ENCODE measurements at places on chromosomes 13 and 19.
A peak's percentile ranks its signal among the peaks of the same experiment; 100 is the strongest.

DNA sequence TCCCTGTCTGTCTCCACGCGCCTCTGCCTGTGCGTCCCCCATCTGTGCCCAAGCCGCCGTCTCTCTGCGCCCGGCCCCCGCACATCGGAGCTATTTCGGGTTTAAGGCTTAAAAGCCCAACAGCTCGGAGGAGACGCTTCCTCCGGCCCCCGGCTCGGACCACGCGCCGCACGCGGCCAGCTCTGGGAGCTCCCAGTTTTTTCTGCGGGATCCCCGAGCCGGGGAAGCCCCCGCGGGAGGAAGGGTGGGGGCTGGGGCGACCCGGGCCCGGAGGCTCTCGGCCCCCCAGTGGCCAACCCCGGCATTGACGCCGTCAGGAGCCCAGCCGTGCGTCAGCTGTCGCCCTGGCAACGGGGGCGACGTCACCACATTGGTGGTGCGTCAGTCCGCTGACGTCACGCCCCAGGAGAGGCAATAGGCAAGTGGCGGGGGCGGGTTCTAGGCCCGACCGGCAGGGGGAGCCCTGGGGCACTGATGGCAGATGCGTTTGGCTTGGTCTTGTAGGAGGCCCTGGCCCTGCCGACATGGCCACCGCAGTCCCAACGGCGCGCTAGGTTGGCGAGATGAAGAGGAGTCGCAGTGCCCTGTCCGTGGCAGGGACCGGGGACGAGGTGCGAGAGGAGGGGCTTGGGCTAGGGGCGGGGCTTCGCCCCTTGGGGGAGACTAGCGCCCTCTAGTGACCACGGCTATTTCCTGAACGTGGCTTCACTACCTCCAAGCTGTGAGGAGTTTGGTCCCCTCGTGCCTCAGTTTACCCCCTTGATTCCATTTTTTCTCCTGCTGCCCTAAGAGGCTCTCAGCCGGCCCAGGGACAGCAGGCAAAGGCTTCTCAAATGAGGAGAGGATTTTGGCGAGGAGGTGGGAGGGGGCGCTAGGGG is 3.7 kb upstream of the PDE4A start:
- DNase-seq: peak; percentile 91

DNA sequence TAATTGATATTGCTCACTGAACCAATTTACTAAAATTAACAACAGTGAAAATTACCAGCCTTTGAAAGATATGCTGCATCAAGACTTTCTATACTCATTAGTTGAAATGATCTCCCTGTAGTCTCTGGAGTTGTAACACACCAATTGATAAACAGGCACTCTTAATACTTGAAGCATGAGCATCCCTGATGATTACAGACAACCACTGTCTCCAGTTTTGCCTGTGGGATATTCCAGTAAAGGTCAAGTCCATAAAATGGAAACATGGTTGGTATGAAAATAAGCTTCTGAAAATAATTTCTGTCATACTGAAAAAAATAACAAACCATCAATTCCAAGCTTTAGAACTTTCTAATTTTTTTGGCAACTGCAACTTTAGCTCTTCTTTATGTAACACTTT is 405.8 kb downstream of the SPRY2 start:
- DNase-seq: no peak

DNA sequence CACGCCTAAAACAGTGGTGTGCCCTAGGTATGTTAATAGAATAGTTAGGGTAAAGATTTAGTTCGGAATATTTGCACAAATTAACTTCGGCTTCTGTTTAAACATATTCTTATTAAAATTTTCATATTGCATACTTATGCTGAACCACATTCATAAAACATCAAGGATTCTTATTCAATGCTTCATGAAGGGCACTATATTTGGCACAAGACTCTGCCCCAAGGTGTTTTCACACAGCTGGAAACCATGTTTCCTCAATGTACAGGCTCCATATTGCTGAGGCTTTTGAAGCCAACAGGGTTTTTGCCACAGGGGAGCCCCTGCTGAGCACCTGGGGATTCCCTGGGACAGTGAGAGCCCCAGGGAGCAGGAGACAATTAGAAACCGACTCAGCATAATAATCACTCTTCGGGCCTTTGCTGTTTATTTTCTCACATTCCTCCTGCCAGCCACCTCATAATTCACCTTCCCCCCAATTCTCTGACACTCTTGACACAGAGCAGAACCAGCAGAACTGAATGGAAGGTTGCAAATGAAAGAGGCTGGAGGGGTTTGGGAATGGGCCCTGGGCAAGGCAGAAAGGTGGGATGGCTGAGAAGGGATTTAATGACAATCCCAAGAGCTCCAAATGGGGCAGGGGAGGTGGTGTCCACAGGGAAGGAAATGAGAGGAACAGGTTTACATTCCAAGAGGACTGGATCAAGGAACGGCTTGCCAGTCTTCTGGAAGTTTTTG is 72.3 kb upstream of the POMP start:
- no peak for DNase-seq

GRCh38 chr19:48966541-48967345 is 1.6 kb downstream of the FTL start:
- DNase-seq: no peak

DNA sequence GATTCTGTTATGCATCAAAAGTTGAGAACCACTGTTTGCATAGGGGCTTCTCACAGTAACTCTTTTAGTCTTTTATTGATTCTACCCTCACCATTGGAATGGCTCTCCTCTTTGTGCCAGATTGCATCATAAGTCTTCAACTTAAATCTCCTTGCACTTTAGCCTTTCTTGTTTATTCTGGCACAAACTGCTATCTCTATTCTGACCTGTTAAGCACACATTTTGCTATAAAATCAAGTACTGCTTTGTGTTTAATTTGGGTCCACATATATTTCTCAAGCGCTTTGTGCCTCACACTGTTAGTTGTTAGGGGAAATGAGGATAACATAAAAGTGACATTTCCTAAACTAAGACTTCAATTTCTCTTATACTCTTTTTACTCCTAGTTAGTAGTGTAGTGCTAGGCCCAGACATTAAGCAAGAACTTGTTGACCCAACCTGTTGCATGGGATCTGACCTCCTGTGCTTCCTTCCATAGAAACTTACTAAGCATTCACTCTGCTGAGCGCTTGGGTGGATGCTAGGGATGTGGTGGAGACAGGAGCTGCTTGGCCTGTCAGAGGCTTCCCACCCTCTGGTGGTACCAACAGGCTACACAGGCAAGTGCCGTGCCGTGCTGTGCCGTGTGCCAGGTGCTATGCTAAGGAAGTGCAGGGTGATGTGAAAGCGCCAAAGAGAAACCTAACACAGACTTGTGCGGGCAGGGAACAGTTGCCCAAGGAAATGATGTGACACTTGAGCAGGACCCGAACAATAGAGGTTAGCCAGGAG is 1.2 kb downstream of the UTP14C start:
- no peak for DNase-seq

DNA sequence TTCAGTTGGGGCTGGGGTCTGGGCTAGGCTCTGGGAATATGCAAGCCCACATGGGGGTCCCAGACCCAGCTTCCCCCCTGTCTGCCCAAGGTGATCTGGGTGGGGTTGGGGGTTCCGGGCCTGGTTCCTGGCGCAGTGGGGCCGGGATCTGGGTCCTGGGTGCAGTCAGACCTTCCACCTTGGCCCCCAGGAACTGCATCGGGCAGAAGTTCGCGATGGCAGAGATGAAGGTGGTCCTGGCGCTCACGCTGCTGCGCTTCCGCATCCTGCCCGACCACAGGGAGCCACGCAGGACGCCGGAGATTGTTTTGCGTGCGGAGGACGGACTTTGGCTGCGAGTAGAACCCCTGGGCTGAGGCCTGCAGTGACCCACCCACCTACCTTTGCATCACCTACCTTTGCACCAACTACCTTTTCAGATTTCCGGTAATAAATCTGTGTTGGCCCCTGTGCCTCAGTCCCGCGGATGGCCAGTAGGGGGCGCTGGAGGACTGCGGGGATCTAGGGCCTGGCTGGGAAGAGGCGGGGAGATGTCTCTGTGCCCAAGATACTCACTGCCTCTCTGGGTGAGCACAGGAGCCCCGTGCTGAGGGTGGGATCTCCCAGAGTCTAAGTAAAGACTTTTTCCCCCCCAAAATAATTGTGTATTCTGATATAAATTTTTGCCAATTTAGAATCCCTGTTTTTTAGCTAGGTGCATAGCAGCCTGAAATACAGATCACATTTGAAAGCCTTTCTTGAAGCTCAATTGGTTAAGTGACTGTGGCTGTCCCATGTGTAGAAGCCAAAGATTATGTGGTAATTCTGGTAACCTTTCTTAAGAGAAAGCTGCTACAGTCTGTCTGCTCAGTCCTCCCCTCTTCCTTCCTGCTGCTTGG is 11.5 kb upstream of the CYP4F3 start:
- peak; percentile 37 for DNase-seq

- DNase-seq: no peak
Measured at GRCh38 chr19:45322311-45322710, 364 bp downstream of the CKM start.

DNA sequence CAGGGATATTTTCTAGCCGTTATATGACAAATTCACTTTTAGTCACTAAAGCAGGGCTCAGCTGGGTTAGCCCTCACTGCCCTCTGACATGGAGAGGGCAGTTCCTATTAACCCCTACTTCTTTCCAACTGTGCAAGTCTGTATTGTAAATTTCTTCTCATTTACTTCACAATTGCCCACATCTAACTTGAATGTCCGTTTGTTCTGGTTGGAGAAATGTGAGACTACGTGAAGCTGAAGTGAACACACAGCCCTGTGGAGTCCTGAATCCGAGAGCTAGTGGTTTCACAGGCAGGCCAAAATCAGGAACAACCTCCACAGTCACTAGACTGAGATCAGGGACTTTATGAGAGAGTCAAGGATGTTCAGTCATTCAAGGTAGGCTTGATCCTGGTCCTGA is 4.4 kb upstream of the MYO16 start:
- DNase-seq: no peak

DNA sequence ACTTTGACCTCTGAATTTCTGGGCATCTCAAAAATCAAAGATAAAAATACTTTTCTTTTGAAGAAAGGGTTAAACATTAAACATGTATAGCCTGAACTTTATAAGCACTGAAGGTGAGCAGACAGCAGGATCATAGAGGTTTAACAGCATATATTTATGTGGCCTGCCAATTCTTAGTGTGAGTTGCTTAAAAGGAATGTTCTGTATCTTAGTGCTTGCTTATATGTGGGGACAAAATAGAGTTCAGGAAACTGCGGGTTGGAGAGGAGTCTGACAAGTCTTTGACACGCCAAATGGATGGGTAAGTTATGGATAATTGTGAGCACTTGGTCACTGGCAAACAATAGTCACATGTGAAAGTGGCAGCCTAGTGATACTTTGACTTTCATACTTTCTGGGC is 1419.4 kb upstream of the SPRY2 start:
- DNase-seq: no peak

DNA sequence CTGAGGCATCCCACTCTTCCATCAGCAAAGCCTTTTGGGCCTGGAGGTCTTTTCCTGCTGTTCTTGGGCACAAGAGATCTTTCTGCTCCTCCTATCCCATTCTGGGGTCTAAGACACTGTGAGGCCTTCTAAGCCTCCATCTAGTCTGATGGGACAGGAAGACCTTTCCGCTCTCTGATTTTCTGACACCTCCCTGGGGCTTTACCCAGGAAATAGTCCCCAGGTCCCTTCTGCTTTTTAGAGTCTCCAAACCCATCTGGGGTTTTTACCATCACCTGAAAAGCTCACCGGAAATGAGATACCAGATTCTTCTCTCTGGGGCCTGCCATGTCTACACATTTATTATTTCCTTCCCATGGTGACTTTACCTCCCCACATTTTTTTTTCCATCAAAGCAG is 21.1 kb downstream of the CLEC17A start:
- no peak for DNase-seq

DNA sequence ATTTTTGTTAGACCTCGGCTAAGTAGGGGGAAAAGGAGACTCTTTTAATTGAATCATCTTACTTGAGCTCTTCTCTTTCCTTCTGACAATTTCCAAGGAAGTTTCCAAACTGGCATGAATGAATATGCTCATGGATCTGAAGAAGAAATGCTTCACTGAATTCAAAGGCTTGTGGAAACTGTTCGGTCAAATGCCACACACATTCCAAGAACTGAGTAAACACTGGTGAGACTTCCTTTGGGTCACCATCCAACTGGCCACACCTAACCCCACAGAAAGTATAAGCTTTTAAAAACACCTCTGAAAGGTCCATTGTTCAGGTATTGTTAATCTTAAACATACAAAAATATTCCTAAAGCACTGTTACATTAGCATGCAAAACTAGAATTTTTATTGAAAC is 33.6 kb downstream of the MTMR6 start:
- no peak for DNase-seq

DNA sequence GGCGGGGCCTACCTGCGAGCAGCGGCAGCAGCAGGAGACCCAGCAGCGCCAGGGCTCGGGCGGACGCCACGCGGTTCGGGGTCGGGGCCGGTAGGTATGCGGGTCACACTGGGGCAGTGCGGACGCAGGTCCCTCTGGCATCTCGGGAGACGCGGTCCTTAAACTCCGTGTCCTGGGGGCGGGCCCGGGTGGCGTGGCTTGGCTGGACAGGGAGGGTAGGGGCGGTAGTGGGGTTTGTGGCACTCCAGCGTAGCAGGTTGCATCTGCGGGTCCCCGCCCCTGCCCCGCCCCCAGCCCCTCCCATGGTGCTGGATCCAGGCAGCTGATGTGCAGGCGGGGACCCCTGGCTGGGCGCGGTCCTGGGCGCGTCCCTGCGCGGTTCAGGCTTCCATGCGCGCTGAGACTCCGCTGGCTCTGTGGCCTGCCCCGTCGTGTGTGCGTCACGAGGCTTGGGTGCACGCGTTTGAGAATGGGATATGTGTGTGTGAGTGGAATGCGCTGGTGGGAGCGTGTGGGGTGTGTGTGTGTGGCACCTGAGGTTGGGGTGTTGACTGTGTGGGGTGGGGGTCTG is 96.1 kb downstream of the WTIP start:
- DNase-seq: peak; percentile 63

Measured in iPS-NIHi11 (cell line).